ENCODE measurements at places on chromosomes 1 and 21. TPM values are rescaled to one million over a fixed set of nuclear protein-coding genes. Genes with fewer than 3 reads are reported as not detected.

B3GALT2 gene
- not detected for polyA plus RNA-seq

DNA sequence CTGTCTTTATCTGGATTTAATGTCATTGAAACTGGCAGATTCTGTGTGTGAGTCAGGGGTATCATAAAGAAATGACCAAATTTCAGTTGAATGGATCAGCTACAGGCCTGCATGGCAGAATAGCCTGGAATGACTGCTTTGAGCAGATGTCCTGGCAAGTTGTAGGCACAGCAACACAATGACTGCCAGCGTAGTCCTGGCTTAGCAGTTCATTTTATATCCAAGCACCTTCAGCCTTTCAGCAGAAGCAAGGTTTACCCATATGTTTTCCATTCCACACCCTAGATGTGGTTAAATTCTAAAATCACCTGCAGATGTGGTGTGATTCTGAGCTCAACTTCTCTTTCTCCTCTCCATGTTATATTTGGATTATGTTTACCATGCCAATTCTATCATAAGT, 22.3 kb upstream of the PTGFR start:
- DNase-seq = no peak

DNA sequence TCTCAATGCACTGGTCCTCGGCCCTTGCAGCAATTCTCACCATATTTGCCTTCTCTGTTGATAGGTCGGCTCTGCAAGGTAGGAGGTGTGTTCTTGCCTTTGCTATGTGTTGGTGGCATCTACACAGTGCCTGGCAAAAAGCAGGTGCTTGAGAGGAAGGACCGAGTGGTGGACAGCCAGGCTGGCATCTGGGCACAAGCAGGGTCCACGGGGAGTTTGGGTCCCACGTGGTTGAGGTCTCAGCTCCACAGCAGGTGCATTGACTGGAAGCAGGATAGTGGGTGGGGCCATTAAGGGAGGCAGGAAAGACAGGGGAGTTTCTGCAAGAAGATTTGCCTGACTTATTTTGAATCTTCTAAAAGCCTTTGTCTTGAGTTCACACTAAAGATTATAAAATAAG, 81.2 kb upstream of the WNT4 start:
- DNase-seq = no peak

- no peak for DNase-seq
Measured at GRCh38 chr1:167704715-167705114, 17.1 kb upstream of the MPZL1 start.

KCNA2 gene
- 0.05 TPM for polyA plus RNA-seq

SPRR2G gene
- polyA plus RNA-seq = not detected

KCNJ15 gene
- polyA plus RNA-seq = not detected

SELENBP1 gene
- 12.6 TPM for polyA plus RNA-seq

LIN28A gene
- 0.03 TPM for polyA plus RNA-seq

- DNase-seq = no peak
Measured at GRCh38 chr1:9018333-9018732, 7.9 kb downstream of the SLC2A7 start.

DNA sequence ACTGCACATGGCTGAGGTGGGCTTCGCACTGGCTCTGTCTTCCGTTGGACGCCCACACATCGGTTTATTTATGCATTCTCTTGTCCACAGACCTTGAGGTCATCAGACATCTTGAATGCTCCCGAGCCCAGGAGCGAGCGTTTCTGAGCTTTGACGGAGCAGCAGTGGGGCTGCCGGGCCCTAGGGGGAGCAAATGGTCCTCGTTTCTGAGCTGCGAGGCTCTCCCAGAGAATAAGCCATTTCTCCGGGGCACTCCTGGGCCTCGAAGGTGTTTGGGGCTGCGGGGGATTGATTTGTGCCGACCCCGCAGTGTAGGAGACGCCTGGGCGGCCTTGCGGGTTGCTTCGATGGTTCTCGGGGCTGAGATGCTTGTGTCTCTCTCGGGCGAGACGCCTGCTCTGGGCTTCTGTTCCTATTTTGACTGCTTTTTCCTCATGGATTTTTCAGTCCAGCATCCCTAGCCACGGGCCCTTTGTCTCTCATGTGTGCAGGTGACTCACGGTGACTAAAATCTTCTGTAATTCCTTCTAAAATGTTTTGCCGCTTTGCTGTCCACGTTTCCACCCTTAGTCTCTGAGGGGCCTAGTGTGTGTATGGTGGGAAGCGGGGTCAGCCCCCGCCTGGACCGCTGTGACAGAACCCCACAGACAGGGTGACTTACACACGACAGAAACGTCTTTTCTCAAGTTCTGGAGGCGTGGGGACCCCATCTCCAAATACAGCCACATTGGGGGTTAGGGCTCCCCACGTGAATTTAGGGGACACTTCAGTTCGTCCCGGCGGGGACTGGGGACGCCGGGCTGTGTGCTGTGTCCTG, 62.1 kb downstream of the FAAP20 start:
- no peak for DNase-seq

TAS1R1 gene
- polyA plus RNA-seq = 0.04 TPM

GRCh38 chr1:82731216-82731615, 930.5 kb downstream of the ADGRL2 start:
- no peak for DNase-seq

DNA sequence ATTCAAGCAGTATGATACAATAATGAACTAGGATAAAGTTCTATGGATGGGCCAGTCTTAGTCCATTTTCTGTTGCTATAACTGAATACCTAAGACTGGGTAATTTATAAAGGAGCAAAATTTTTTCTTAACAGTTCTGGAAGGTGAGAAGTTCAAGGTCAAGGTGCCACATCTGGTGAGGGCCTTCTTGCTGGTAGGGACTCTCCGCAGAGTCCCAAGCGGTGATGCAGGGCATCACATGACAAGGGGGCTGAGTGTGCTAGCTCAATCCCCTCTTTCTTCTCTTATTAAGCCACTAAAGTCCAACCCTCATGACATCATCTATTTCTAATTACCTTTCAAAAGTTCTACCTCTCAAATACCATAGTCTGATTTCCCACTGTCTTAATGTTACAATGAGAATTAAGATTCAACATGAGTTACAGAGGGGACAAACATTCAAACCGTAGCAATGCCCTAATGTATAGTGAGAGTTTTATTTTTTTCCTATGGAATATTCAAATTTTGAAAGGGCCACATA, 92.2 kb upstream of the QSOX1 start:
- no peak for DNase-seq

THEMIS2 gene
- polyA plus RNA-seq = 0.58 TPM

DNA sequence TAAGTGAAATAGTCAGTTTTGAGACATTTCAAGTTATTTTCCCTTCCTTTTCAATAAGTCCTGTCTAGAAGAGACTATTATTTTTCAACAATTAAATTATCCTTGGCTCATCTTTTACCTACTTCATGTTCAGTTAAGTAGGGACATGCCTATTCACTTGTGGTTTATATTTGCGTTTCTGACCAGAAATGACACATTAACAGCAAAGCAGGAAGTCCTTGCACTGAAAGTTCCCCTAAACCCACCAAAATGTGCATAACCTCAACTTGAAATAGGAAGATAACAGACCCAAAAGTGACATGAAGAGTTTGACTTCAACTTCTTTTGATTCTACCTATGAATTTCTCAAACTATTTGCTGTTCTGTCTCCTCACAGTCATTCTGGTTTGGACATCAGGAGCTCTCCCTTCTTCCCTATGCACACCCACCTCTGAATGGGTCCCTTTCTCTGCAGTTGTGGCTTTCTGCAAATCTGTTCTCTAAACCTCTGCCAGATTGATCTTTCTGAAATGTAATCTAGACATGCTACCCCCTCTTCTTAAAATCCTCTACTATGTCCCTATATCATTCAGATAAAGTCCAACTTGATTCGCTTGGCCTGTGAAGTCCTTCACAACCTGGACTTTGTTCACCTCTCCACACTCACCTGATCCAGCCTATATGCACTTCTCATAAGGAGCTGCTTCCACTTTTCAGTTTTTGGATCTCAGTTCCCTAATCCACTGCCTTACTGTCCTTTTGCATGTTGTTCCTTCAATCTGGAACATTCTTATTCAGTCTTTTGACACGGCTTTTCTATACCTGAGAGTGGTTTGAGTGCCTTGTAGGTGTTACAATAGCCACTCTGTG, 661.5 kb upstream of the ADGRL4 start:
- DNase-seq = no peak

FAM78B gene
- polyA plus RNA-seq = 0.12 TPM

DNA sequence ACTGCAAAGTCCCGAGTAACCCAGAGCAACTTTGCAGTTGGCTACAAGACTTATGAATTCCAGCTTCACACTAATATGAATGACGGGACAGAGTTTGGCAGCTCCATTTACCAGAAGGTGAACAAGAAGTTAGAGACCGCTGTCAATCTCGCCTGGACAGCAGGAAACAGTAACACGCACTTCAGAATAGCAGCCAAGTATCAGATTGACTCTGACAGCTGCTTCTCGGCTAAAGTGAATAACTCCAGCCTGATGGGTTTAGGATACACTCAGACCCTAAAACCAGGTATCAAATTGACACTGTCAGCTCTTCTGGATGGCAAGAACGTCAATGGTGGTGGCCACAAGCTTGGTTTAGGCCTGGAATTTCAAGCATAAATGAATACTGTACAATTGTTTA, 66.8 kb downstream of the ACBD6 start:
- no peak for DNase-seq

DNA sequence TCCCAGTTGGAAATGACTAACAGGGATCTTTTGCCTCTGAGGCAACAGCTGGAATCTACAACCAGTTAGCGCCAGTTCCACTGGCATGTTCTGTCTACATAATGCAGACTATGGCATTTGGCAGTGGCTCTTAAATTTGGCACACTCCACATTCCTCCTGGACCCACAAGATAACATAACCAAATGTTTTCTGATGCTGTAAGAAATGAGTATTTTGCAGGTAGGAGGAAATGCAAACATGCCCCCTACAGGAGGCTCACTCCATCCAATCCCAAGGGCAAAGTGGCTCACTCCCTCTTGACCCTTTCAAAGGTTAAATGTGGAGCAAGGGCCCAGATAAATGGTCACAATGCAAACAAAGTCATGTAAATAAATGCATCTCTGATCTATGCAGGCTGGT, 129.2 kb upstream of the PROX1 start:
- no peak for DNase-seq

DNA sequence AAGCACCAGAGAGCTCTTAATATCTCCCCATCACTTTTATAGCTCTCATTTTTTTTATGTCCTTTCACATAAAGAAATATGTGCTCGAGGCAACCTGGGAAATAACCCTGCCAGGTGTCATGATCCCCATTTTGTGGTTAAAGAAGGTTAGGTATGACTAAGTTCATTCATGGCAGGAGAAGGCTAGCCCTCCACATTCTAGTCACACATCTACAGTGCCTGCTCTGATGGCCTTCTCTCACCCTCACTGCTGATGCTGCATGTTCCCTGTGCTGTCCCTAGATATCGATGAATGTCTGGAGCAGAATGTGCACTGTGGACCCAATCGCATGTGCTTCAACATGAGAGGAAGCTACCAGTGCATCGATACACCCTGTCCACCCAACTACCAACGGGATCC, 187.5 kb downstream of the TPR start:
- DNase-seq = no peak

OR2W3 gene
- polyA plus RNA-seq = not detected

DNA sequence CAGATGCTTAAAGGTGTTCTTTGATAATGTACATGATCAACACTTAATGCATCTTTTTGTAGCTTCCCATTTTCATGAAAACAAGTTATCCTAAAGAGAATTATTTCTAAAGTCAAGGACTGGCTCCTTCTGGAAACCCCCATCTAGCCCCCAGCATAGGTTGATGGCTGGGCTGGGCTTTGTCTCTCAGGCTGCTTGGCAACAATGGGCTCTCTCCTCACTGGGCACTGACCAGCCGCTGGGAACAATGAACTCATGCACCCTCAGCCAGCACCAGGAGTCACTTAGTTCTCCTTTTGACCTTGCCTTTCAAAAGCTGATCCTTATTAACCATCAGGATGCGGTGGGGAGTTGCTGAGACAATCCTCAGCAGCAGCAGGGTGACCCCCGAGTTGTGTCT, 293.0 kb upstream of the PLXNA2 start:
- DNase-seq = no peak

- no peak for DNase-seq
Measured at GRCh38 chr1:185720633-185721272, 13.4 kb upstream of the HMCN1 start.

AMY2A gene
- polyA plus RNA-seq = not detected

DDR2 gene
- 0.14 TPM for polyA plus RNA-seq

NTRK1 gene
- polyA plus RNA-seq = 0.18 TPM

DNA sequence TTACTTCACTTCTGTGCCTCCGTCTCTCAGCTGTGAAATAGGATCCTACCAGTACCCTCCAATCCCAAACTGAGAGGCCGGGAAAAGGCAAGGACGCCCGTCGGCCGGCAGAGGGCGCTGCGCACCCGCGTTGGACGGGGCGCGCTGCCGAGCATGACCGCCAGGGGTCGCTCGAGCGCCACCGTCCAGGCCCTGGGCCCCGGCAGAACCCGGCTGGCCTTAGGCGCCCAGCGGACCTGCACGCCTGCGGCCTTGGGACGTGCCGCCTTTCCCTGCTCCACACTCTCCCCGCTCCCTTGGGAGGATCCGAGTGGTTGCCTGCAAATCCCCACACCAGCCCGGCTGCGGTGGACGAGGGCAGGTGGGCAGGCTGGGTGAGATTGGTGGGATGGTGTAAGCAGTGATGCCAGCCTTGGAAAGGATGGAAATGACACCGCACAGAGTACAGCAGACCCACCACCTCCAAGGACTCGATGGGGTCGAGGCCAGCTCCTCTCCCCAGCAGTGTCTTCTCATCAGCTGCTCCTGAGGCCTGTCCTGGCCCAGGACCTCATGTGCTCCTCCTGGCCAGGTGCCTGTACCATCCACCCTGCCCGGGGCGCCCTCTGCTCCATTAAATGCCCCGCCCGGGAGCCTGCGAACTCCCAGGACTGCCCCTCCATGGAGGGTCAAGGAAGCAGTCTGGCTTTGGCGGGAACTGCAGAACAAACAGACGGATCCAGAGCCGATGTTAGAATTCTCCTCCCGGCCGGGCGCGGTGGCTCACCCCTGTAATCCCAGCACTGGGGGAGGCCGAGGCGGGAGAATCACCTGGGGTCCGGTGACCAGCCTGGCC, 47.4 kb upstream of the LBR start:
- DNase-seq = peak; percentile 74

FCRL4 gene
- not detected for polyA plus RNA-seq
